Stimulated activated CD4-positive, alpha-beta T cell treated with anti-CD3 and anti-CD28 coated beads, Interleukin-1b, Interleukin-23, amount 100 ng/mL, for 4 hours (primary cell): ENCODE measurements at places on chromosomes 1 and 21.
A peak's percentile ranks its signal among the peaks of the same experiment; 100 is the strongest.

- DNase-seq: peak; percentile 5
These were observed 9.1 kb upstream of the LCE2D start for GRCh38 chr1:152654110-152654509.

DNA sequence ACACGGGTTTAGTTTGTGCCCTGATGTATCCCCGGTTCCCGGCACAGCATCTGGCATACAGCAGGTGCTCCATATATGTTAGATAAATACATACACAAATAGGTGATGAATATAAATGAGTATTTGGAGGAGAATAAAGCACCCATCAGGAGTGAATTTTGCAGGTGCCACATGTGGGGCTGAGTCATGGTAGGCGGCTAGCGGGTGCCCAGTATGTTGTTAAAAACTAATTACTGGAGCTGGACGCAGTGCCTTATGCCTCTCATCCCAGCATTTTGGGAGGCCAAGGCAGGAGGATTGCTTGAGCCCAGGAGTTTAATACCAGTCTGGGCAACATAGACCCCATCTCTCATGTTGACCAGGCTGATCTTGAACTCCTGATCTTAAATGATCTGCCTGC, 16.7 kb upstream of the WASF2 start:
- DNase-seq: no peak

- DNase-seq: no peak
These were observed 8.4 kb downstream of the RPS6KA1 start for GRCh38 chr1:26537951-26538352.

DNA sequence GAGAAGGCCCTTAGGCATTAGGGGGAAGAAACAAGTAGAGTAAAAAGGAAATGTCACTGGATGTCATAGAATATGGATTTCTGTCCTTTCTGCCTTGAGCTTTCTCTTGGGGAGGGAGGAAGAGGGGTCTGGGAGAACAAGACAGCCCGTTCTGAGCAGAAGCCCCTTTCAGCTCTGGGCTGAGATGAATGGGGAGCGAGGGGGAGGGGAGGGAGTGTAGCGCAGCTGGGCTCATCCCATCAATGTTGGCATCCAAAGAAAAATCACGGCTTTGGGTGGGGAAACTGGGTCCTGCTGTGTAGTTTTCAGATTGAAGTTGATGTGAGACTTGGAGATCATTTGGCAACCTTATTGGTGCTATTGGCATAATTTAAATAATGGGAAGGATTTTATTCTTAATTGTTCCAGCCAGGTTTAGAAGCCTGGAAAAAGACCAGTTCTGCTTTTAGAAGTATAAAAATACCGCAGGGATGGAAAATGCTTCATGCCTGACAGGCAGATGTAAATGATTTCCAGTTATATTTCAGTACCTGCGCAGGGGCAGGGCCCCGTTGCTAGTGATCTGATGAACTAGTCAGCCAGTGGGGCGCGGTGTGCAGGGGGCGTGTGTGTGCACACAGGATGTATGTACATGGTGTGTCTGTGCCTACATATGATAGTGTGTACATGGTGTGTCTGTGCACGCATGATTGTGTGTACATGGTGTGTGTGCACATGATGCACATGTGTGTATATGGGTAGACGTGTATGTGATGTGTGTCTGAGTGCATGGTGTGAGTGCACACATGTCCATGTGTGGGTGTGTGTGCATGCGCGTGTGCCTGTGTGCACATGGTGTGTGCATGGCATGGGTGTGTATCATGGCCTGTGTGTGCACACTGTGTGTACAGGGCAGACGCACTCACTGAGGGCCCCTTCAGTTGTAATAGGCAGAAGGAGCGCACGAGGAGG, 36.0 kb downstream of the ABCG1 start:
- DNase-seq: no peak

DNA sequence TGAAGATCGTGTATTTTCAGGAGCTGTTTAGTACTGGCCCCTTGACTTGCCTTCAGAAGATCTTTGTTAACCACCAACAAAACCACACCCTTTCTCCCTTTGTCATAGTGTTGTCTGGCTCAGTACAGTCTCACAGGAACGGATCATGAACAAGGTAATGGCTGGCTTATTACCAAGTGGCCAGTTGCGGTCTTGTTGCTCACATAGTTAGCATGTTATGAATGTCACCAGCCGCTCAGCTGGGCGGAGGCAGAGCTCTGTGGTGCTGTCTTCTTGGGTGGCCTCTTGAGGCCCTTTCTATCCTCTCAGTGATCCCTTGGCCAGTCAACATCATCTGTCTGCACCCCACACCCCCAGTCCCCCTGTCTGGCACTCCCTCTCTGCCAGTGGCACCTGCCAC, 21.4 kb downstream of the CNIH3 start:
- DNase-seq: no peak

DNA sequence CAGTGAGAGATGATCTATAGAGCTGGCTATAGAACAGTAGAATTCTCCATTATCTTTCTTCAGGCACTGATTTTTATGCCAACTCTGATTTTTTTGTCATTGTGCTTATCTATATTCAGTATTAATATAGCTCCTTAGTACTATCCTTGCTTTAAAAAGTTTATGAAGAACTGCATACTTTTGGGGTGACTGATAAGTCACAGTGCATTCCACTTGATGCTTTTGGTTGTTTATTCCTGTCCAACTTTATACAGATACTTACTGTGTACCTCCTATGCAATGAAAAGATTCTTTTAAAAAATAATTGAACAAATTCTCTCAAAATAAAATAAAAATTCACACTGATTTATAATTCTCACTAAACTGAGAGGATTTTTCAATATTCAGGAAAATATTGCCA, 71.6 kb downstream of the COL24A1 start:
- DNase-seq: no peak

GRCh38 chr1:109252893-109253802, 3.8 kb downstream of the CELSR2 start:
- DNase-seq: no peak

GRCh38 chr1:47205918-47206317, 16.1 kb upstream of the PDZK1IP1 start:
- no peak for DNase-seq
